ENCODE measurements at places on chromosomes 11 and 22.
A peak's percentile ranks its signal among the peaks of the same experiment; 100 is the strongest.

DNA sequence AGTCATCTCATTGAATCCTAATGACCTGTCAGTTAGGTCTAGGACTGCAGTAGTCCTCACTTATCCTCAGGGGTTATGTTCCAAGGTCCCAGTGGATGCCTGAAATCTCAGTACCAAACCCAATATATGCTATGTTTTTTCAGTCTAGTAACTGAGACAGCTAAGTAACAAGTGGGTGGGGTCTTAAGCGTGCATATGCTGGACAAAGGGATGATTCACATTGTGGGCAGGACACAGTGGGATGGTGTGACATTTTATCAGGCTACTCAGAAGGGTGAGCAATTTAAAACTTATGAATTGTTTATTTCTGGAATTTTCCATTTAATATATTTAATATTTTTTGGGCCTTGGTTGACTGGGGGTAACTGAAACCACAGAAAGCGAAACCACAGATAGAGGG lies 29.0 kb downstream of the DDX10 start:
- peak; percentile 76 for DNase-seq

GRCh38 chr11:363948-364761 lies 5.1 kb upstream of the B4GALNT4 start:
- DNase-seq, result peak; percentile 61

DNA sequence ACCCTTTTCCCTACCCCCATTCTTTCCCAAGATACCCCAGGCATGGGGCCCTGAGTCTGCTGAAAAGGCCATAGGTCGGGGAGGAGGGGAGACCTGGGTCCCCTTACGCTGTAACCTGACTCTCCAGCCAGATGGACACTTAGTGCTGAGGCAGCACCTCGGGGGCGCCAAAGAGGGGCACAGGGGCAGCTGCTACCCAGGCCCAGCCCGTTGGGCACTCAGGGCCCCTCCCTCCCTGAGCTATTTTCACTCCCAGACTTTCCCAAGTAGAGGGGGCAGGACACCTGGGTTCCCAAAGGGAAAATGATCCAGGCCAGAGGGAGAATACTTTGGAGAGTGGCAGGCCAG lies 933 bp downstream of the ACTN3 start:
- DNase-seq, result no peak

- peak; percentile 26 for DNase-seq
Measured at GRCh38 chr22:45932071-45932470, 44.9 kb downstream of the WNT7B start.

DNA sequence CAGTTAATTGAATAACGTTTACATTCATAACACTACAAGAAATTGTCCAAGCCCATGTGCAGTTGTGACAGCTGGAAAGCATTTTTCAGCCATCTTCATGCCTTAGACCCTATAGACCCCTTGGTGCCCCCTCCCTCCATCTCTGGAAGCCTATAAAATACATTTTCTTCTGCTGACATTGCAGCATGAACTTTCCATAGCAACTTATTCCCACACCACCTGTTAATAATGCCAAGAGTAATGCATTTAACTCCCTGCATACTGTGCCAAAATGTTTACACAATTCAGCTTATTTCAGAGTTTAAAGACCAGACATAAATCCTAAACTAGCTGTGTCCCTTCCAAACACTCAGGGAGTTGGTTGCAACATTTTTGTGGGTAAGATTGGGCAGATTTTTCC lies 143.0 kb upstream of the ARHGAP20 start:
- DNase-seq, result no peak

GRCh38 chr11:8263109-8263768 lies 439 bp downstream of the LMO1 start:
- DNase-seq, result peak; percentile 19

DNA sequence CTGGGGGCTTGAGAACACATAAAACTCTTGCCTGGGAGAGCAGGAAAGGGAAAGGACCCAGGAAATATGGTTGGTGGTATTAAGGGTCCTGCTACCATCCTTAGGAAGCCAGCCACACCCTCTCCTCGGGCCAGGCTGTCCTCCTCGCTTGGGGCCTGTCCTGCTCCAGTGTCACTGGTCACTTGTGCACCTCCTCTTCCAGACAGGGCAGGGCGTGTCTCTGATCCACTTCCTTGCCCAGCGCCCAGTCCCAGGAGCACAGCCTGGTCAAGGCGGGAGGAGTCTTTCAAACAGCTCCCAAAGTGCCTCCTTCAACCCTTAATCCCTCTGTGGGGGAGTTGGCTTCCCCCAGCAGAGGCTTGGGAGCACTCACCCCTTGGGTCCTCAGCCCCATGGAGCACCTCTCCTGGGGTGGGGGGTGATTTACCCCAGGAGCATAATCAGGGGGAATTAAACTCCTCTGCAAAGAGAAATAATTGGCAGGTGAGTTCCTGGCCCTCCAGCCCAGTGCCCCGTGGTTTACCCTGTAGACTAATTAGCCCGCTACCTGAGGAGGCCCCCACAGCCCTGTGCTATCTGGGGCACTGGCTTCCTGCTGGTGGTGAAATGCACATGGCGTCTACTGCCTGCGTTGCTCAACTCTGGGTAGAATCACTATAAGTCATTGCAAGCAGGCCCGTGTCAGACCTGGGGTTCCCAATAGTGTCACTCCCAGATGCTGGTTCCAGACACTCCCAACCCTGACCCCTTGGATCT lies 8.0 kb downstream of the TMPRSS6 start:
- DNase-seq, result no peak

- DNase-seq, result no peak
Measured at GRCh38 chr11:57499983-57500461, 15.5 kb downstream of the SLC43A1 start.

DNA sequence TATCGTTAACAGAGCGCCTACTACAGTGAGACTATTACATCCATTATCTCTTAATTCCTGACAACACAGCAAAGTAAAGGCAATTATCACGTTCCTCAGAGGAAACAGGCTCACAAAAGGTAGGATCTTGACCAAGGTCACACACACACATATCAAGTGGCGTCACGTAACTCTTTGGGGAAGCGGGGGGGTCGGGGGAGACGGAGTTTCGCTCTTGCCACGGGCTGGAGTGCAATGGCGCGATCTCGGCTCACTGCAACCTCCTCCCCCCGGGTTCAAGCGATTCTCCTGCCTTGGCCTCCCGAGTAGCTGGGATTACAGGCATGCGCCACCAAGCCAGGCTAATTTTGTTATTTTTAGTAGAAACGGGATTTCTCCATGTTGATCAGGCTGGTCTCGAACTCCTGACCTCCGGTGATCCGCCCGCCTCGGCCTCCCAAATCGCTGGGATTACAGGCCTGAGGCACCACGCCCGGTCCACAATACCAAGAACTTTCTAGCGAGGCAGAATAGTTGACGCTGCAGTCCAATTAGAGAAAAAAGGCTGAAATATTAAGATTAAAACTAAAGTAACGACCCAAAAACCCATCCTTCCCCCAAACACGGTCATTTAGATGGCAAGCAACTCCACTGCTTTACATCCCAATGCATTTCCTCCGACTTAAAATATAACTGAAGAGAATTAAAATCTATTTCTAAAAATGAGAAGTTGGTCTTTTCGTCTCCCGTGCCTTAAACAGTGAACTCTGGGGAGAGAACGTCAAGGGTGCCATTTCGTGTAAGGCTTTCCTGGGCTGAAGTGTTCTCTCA lies 1.2 kb downstream of the DDX17 start:
- peak; percentile 61 for DNase-seq

DNA sequence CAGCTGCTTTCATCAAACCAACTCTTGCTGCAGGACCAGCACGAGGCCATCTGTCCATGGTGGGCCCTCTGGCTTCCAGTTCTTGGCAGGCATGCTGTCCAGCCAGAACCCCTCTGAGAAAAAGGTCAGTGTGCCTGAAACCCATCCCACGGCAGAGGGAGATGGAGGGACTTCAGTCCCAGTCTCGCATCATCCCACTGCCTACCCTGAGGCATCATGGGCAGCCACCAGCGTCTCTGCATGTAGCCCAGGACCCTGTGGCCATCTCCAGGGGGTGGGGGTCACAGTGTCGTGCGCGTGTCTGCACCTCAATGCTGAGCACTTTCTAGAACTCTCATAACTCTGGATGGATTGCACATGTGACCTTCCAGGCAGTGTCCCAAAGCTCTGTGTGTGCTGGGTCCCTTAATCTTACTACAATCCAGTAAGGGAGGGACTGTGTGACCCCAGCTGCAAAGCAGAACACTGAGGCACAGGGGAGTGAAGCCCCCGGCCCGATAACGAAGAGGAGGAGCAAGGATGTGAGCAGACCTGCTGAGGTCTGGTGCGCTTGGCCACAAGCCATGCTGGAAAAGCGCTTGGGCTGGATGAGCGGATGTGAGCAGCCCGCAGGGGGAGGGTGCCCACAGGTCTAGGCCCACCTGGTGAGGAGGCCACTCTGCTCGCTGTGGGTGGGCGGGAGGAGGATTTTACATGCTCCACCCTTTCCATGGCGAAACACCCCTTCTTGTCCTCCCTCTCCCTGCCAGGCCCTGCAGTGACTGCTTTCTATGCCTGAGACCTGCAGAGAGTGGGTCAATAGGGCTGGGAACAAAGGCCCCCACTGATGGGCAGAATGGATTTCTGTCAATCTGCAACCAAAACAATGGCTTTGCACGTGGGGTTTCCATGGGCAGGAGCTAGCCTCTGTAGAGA lies 1401.0 kb downstream of the BRD1 start:
- no peak for DNase-seq

Measured in EL (cell line).